ENCODE measurements at places on chromosomes 6 and 20.

GRCh38 chr6:168864541-168865460, 388.8 kb downstream of the THBS2 start:
- DNase-seq = no peak

GRCh38 chr20:41848180-41848579, 230.0 kb upstream of the CHD6 start:
- no peak for DNase-seq

DNA sequence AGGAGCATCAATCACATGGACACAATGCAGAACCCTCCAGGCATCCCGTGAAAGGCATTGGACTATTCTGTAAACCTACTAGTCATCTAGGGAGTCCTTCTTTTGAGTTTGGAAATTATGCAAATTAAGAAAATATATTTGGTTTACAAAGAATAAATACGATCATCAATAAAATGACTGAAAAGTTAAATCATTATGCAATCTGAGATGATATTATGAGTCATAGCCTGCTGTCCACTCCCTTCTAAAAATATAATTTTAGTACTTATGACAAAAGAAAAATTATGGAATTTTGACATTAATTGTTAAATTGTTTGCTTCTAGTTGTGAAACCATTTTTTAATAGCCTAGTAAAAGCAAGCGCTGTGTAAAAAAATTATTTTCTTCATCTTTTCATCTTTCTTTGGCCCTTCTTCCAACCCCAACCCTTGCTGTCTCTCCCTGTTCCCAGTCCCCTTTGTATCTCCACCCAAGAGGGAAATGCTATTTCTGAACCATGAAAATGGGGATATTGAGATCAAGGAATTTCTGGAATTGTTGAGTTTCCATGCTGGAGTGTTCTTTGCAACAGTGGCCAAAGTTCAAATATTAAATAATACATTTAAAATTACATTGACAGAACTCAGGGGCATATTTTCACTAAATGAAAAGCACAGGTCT, 599.8 kb downstream of the COL12A1 start:
- DNase-seq = no peak

DNA sequence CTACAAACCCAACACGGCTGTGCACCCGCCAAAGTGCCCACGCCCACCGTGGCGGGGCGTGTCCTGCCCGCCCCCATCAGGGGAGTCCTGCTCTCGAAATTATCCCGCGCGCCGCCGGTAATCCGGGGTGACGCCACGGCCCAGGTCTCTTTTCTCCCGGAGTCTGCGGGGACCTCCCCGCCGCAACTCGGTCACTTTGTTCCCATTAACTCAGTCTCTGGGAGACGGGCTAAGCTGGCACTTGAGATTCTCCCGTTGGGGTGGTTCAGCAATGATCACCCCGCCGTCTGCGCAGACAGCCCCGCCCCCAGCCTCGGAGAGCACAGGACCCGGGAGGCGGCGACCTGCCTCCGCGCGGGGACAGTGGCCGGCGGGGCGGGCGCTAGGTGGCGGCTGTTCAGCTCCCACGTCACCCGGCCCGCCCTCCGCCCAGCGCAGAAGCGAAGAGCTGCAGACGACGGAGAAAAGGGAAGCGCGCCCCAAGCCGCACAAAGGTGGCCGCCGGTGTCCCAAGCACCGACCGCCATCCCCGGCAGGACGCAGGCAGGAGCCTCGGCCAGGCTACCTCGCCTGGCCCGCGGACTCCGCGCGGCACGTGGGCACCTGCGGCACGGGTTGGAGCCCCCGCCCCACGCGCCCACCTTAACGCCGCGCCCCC, 31.5 kb downstream of the SF3B5 start:
- peak; percentile 15 for DNase-seq

DNA sequence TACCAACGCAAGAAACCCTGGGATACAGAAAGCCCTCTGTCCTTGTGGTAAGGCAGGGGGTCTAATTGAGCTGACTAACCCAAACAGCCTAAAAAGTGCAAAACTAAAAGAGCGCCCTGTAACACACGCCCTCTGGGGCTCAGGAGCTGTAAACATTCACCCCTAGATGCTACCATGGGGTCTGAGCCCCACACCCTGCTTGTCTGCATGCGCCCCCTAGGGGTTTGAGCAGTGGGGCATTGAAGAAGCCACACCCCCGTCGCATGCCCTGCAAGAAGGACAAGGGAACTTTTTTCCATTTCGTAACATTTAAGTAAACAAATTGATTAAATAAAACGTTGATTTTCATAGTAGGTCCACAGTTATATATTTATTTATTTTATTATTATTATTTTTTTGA, 616.9 kb upstream of the MAN1A1 start:
- no peak for DNase-seq

GRCh38 chr6:16741112-16742016, 19.9 kb downstream of the ATXN1 start:
- no peak for DNase-seq

- no peak for DNase-seq
Measured at GRCh38 chr6:128655978-128656498, 135.6 kb upstream of the PTPRK start.
